NCI-H526 treated with DMSO at 0.1 percent for 48 hours (cell line): ENCODE measurements at places on chromosomes 5 and 9.

DNA sequence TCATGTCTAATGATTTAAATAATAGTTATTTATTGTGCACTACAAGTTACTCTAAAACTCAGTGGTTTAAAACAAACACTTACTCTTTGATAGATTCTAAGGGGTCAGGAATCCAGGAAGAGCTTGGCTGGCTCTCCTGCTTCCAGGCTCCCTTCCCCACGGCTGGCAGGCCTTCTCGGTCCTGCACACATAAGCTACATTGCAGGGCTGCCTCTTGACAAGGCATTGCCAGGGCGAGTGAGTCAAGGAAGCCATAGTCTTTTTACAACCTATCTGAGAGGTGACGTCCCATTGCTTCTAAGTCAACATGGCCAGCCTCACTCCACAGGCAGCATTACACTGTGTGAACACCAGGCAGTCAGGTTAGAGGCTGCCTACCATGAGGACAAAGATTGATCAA lies 119.8 kb downstream of the AUH start:
- no peak for DNase-seq

- DNase-seq, result no peak
Observed at GRCh38 chr5:135150767-135151166, 116.7 kb upstream of the PITX1 start.

GRCh38 chr9:93143830-93144530 lies 9.9 kb upstream of the NINJ1 start:
- no peak for DNase-seq

- DNase-seq, result no peak
Observed at GRCh38 chr9:31471010-31471409, 913.4 kb upstream of the ACO1 start.
